ENCODE measurements at places on chromosomes 5 and 9. TPM values are rescaled to one million over a fixed set of nuclear protein-coding genes. Genes with fewer than 3 reads are reported as not detected.

SLC6A18 gene
- not detected for total RNA-seq

ACSL6 gene
- total RNA-seq = not detected

SMIM15 gene
- 47.9 TPM for total RNA-seq

GRM6 gene
- total RNA-seq = not detected

NDUFS6 gene
- total RNA-seq = 58.7 TPM

ERAP2 gene
- total RNA-seq = 26.2 TPM

ADGRD2 gene
- total RNA-seq = not detected

TSLP gene
- not detected for total RNA-seq

PLPP7 gene
- 0.28 TPM for total RNA-seq

ANKRD18B gene
- total RNA-seq = not detected

FBP1 gene
- 63.9 TPM for total RNA-seq

ANKRD31 gene
- total RNA-seq = 0.13 TPM

GARNL3 gene
- 16.1 TPM for total RNA-seq

PCDHB12 gene
- total RNA-seq = not detected

CLK4 gene
- 32.6 TPM for total RNA-seq

DDX4 gene
- total RNA-seq = not detected

PCDHGA11 gene
- total RNA-seq = 3.4 TPM

PRDM9 gene
- total RNA-seq = not detected

PCDHB9 gene
- 0.33 TPM for total RNA-seq

PFN3 gene
- not detected for total RNA-seq

IFNA13 gene
- total RNA-seq = not detected

GDF9 gene
- total RNA-seq = 1.7 TPM

FBXL7 gene
- total RNA-seq = not detected

OR1B1 gene
- total RNA-seq = not detected

MYOT gene
- not detected for total RNA-seq

ANXA1 gene
- not detected for total RNA-seq

QRFP gene
- total RNA-seq = not detected

CAVIN4 gene
- 0.68 TPM for total RNA-seq

NTMT1 gene
- 64.2 TPM for total RNA-seq

CDC25C gene
- 21.1 TPM for total RNA-seq

GBGT1 gene
- total RNA-seq = 3.9 TPM

INSYN2B gene
- not detected for total RNA-seq

MLLT3 gene
- 10.0 TPM for total RNA-seq

HAPLN1 gene
- total RNA-seq = not detected

SIT1 gene
- 93.0 TPM for total RNA-seq

PRSS3 gene
- total RNA-seq = not detected

NAIP gene
- 14.0 TPM for total RNA-seq

AFAP1L1 gene
- not detected for total RNA-seq

TEX48 gene
- total RNA-seq = not detected

TRIM14 gene
- 31.2 TPM for total RNA-seq

DOCK8 gene
- total RNA-seq = 145 TPM

CDX1 gene
- total RNA-seq = not detected

MED22 gene
- total RNA-seq = 52.0 TPM

ST8SIA4 gene
- total RNA-seq = 40.3 TPM

SPAAR gene
- total RNA-seq = not detected

AK8 gene
- total RNA-seq = 0.27 TPM

NIM1K gene
- total RNA-seq = 0.68 TPM
